ENCODE measurements at places on chromosomes 4 and X.

DNA sequence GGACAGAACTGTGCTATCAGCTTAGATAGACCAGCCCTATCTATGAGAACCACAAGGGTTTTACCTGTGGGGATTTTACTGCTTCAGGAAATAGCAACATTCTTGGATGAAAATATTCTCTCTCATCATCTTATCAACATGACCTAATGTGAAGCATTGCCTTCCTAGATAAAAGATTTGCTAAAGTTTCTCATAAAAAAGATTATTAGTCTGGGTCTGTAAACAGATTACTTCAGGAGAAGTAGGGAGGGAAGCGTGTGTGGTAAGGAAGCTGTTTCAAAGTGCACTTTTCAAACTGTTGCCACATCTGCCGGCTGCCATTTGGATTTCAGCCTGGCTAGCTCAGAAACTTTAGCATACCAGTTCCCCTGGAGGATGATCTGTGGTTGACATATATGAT is at the start of gene NOX1:
Gene NOX1 (minus strand): TSS at position 35 of the 400 bp plus-strand sequence. CDS start 220 bp downstream, outside the sequence.
- no peak for DNase-seq

DNA sequence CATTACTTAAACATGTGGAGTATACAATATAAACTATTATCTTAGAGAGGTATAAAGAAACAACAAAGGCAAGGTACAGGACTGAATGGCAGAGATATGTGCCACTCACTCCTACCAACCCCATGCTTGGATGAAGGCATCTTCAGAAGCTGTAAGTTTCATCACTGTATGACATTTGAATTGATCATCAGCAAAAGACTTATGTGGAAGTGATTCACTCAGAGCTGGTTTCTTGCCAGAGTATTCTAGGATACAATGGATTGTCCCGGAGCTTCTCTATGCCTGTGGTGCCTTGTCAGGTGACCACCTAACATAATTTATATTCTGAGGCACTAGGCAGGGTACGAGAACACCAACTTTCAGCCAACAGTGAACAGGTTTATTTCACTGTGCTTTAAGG is 392.2 kb downstream of the PPP1R2C start:
- no peak for DNase-seq

DNA sequence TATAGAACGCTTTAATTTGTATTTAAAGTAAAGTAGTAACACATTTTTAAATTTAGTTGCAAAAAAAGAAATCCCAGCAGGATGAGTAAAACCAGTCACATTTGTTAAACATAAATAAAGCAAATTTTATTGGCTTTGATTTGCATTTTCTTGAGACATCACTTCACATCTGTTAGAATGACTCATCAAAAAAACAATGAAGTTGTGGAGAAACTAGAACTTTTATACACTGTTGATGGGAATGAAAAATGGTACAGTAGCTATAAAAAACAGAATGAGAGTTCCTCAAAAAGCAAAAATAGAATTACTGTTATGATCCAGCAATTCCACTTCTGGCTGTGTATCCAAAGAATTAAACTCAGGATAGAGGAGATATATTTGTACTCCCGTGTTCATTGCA is 454.0 kb upstream of the KLHL4 start:
- DNase-seq, result no peak

- peak; percentile 0 for DNase-seq
Measured at GRCh38 chrX:82218361-82218760, 1016.5 kb downstream of the SH3BGRL start.

DNA sequence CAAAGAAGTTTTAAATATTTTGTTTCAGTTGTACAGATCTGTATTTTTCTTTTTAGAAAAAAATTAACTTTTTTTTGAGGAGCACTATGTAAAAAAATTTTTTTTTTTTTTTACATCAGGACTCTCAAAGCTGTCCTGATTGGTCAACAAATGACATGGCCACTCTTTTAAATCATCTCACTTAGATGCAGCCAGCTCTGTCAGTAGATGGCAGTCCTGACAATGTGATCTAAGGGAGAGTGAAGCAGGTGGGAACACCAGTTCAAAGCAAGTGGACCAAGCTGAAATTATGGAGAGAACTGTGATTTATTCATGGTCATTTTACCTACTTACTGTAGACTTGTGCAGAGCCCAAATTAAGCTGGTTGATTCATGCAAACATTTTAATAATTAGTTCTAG is 174.7 kb upstream of the GPRIN3 start:
- DNase-seq, result peak; percentile 36

GRCh38 chr4:35526456-35526855 is 717.9 kb downstream of the ARAP2 start:
- no peak for DNase-seq

DNA sequence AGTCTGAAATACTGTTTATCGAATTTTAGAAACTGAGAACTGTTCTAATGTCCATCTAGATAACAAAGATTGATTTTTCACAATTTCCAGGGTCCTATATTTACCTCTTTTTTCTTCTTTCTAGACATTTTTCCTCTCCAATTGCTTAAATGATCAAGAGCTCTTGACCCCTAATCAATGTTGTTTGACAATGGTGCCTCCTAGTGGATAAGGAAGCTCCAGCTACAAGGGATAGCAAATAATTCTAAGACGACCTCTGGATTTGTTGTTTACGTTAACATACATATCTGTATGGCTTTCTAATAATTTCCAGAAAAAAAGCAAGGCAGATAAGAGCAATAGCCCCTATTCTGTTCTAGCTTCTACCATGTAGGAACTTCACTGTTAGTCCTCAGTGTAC is 35.8 kb downstream of the GPR82 start:
- peak; percentile 68 for DNase-seq

GRCh38 chr4:54065282-54066087 is 1.1 kb upstream of the CHIC2 start:
- peak; percentile 31 for DNase-seq

DNA sequence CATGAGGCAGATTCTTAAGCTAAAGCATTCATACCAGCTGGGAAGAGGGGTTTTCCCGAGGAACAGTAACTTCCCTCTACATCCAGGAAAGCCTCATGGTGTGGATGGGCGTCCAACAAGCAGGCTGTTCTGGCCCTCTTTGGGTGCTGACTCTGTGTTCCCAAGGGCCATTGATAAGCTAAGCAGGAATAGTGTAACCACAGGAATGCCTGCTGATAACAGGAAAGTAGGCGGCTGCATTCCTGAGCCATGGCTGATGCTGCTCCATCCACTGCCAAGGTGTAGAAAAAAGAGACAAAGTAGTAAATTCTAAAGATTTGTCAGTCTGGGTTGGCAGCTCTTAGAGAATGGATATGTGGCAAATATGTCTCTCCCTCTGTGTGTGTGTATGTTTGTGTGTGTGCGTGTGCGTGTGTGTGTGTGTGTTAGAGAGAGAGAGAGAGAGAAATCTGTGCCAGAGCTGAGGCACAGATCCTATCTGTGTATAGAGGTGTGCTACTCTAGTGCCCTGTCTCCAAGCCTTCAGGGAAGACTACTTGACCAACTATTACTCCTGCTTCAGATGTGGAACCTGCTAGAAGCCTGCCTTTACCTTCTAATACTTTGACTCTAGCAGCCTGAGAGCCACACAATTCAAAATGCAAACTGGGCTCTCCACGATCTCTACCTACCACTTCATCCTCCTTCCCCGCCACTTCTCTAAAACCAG is 353.1 kb upstream of the NR3C2 start:
- DNase-seq, result no peak

DNA sequence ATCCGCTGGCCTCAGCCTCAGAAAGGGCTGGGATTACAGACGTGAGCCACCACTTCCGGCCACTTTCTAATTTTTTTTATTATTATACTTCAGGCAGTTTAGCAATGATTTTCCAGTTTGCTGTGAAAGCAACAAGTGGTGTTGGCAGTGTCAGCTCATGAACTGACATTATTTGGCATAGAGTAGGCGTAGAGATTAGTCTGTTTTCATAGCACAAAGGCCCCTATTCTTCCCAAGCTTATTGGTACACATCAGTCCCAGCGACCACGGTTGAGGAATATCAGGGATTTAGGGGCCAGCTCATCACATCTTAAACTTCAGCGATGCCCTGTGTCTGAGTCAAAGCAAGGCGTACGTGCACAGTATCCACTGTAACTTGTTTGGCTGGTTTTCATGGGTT is 53.0 kb upstream of the RASSF6 start:
- DNase-seq, result no peak

- DNase-seq, result no peak
Measured at GRCh38 chrX:358651-359143, 28.0 kb downstream of the PPP2R3B start.

GRCh38 chrX:150899191-150899757 is 806 bp upstream of the CD99L2 start:
- DNase-seq, result peak; percentile 49

DNA sequence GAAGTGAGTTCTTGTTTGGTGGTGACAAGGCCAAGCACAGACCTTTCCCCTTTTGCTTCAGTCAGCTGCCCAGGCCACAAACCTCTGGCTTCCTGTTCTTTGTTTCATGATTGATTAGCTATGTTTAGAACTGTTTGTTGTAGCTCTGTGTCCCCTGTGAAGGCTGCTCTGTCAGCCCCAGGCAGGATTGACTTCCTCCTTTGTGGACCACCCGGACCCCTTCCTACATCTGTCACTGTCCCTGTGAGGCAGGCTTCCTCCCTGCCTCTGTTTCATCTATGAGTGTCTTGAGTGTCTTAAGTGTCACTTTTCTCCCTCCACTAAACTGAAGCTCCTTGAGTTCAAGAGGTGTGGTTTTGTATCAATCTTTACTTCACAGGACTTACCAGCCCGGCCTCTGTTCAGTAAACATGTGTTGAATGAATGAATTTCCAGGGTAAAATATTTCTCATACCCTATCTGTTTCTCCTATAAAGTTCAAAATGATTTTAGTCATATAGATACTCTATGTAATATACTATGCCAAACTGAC is 83.5 kb downstream of the ZNF674 start:
- no peak for DNase-seq

DNA sequence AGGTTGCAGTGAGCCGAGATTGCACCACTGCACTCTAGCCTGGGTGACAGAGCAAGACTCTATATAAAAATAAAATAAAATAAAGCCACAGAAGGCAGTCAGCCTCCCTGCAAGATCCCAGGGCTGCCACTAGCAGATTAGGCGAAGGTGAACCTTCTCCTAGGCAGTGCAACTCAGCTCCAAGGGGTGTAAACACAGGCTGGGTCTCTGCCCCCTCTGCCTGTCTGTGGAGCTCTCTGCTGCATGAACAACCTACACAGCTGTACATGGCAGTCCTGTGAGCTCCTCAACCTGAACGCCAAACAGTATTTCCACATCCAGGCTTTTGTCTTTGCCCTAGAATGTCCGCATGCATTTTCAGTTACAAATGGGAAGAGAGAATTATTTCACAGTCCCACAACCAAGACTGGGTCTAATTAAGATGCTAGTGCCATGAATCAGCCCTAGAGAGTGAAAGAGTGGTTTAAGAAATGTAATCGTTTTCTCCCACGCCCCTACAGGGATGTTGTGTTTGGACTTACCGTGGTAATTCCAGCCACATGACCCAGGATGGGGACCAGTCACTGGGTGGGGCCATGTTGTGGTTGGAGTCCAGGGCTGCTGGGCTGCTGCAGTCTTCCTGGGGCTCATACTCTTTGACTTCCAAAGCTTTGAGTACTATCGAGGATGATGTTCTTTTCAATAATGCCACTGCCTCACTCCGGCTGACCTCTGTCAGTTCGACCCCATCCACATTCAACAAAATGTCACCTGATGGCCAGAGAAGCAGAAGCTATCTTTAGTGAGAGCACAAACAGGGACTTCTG is 99.0 kb downstream of the FIP1L1 start:
- no peak for DNase-seq

GRCh38 chr4:10694151-10694827 is 9.7 kb upstream of the CLNK start:
- no peak for DNase-seq

DNA sequence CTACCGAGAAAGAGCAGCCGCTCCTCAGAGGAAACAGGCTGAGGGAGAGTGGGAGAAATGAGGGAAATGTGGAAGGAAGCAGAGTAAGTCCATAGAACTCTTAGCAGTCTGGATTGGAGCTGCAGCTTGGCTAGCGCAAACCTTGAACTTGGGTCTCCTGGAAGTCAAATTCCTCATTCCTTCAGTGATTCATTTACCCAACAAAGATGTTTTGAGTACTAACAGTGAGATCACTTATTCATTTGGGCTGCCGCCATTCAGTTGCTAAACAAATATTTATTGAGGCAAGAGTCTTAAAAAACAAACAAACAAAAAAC is 51.5 kb downstream of the SEL1L3 start:
- DNase-seq, result no peak

DNA sequence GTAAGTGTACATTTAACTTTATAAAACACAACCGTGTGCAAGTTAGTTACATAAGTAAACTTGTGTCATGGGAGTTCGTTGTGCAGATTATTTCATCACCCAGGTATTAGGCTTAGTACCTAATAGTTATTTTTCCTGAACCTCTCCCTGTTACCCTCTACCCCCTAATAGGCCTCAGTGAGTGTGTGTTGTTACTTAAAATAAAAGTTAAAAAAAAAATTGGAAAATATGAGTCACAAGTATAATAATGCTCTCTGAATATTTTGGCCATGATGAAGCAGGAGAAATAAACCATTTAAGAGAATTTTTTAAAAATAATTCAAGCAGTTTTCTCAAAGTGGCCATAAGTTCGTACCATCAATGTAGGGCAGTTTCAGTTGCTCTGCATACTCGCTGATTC is 105.1 kb upstream of the GRID2 start:
- DNase-seq, result no peak

DNA sequence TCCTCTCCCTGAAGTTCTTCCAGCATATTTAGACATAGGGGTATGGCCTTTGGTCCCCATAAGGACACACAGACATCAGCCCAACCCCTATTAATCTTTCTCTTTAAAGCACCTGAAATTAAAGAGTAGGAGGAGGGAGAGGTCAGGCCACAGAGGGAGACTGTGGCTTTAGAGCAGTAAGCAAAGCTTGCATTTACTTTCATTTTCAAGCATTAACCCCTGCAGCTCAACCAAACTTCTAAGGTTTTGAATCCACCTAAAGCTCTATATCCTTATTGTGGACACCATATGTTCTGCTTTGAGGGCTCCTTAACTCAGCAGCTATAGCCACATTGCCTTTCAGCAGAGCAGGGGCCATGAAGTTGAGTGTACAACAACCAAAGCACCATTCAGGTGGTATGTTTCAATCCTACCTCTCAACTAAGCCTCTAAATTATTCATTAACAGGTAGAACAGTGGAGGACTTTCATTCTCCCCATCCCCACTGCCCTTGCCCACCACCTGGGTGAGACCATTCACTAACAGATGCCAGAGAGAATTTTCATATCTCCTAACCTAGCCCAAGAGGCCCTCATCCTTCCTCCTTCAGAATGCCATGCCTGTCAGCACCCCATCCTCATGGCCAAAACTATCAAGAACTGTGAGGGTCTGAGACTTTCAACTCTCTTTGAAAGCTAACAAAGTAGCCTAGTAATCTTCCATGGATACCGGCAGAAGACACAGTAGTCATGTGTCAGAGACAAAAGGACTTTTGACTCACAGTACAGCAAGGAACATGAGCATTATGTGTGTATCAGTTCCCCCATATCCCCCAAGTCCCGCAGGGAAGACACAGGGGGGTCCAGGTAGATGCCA is 20.8 kb downstream of the LIN54 start:
- no peak for DNase-seq

DNA sequence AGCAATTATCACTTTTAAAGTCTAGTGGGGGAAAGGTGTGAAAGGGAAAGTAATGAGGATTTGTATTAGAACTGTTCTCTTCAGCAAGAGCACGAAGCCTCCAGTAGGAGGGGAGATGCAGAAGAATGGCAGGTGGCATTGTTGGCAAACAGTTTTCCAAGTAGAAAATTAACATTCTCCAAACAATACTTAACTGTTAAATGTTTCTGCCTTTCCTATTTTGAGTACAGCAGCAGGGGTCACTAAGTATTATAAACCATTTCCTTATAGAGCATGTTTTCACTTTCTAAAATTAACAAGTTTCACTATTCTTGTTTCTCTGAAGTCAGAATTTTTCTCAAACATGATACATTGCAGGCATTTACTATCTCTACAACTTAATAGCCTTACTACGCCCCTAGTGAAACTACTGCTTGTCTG is 58.7 kb downstream of the LEF1 start:
- no peak for DNase-seq
